NCI-H187 (cell line): ENCODE measurements at places on chromosomes 3 and 15.

- DNase-seq, result no peak
These were observed 740.1 kb upstream of the GRM7 start for GRCh38 chr3:6120786-6121185.

DNA sequence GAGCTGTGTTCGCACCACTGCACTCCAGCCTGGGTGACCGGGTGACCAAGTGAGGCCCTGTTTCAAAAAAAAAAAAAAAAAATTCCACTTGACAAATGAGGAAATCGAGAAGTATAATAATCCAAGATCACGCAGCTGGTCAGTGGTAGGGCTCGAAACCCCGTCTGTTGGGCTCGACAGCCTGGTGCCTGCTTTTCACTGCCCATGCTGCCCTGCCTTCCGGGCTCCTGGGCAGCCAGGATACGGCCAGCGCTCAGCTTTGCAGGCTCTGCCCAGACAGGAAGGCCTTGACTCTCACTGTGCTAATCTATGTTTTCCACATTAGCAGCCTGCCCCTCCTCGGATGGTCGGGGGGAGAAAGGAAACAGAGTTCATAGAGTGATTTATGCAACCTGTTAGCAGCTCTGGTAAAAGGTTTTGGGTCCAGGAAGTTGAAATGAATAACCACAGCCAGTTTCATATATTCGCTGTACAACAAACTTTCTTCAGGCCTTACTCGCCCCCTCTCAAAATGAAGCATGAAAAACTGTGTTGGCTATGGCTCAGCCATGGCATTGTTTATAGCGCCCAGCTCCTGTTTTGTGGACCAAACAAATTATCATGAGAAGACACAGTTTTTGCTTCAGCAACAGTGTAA is 108.8 kb downstream of the XXYLT1 start:
- DNase-seq, result no peak

GRCh38 chr3:120850381-120851295 is 57.4 kb upstream of the STXBP5L start:
- peak; percentile 1 for DNase-seq

GRCh38 chr15:58332676-58333400 is 99.0 kb upstream of the LIPC start:
- no peak for DNase-seq

- DNase-seq, result no peak
These were observed 26.2 kb upstream of the ARL8B start for GRCh38 chr3:5095886-5096285.

GRCh38 chr15:62253294-62253693 is 88.2 kb upstream of the C2CD4B start:
- no peak for DNase-seq

DNA sequence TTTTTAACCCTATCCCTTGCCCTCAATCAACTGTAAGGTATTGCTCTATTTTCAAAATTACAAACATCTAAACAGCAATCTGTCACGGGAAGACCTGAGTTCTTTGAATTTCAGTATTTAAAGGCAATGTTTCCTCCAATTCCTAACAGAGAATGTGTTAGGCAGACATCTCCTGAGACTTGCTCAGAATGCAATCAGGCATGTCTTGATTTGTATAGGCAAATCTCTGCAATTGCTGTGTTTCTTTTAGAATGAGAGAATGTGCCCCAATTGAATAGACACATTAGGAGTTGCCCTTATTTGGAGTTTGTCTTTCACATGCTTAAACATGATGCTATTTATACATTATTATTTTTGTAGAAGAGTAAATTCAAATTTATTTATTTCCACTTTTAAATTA is 205.6 kb downstream of the CADM2 start:
- DNase-seq, result no peak

GRCh38 chr3:113174801-113175485 is 36.4 kb upstream of the BOC start:
- no peak for DNase-seq
